CD4-positive, alpha-beta T cell (primary cell): ENCODE measurements at places on chromosomes 6 and 20.

- DNase-seq: no peak
Measured at GRCh38 chr6:105882121-105882803, 203.9 kb upstream of the PRDM1 start.

GRCh38 chr6:157443066-157443800 lies 62.2 kb downstream of the ZDHHC14 start:
- no peak for DNase-seq

- no peak for DNase-seq
Measured at GRCh38 chr6:80528115-80528514, 421.6 kb downstream of the BCKDHB start.

DNA sequence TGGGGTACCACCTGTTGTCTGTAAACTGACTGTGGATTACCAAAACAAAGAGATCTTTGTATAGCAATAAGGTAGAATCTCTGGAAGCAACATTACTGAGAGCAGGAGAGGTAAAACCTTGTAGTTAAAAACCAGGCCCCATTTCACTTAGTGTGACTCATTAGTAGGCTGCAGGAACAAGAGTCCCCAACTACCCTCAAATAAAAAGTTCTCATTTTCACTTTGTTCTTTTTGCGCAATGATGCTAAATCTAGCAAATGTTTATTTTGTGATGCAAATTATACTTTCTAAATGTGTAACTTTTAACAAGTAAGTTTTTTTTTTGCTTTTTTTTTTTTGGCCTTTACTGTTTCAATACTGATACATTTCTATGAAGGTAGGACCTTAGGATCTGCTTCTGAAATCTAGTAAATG lies 67.1 kb downstream of the ESF1 start:
- no peak for DNase-seq

GRCh38 chr6:56152611-56153010 lies 94.8 kb downstream of the COL21A1 start:
- no peak for DNase-seq

- no peak for DNase-seq
Measured at GRCh38 chr6:132715204-132715603, 1.3 kb upstream of the VNN1 start.

DNA sequence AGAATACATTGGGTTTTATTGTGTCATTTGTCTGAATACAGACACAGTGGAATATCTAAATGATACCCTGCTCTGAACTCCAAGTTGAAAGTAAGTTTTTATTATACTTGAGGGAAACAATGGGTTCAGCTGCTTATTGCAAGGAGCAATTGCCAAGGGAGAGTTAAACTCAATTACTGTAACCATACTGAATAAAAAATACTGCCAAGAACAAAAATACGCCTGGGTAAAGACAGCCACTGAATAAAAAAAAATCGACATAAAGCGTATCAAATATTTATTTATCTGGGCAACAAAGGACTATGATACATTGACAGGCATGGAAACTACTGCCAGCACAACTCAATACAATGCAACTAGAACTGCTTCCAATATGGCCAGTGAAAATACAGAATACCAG lies 18.1 kb downstream of the TFAP2A start:
- no peak for DNase-seq

DNA sequence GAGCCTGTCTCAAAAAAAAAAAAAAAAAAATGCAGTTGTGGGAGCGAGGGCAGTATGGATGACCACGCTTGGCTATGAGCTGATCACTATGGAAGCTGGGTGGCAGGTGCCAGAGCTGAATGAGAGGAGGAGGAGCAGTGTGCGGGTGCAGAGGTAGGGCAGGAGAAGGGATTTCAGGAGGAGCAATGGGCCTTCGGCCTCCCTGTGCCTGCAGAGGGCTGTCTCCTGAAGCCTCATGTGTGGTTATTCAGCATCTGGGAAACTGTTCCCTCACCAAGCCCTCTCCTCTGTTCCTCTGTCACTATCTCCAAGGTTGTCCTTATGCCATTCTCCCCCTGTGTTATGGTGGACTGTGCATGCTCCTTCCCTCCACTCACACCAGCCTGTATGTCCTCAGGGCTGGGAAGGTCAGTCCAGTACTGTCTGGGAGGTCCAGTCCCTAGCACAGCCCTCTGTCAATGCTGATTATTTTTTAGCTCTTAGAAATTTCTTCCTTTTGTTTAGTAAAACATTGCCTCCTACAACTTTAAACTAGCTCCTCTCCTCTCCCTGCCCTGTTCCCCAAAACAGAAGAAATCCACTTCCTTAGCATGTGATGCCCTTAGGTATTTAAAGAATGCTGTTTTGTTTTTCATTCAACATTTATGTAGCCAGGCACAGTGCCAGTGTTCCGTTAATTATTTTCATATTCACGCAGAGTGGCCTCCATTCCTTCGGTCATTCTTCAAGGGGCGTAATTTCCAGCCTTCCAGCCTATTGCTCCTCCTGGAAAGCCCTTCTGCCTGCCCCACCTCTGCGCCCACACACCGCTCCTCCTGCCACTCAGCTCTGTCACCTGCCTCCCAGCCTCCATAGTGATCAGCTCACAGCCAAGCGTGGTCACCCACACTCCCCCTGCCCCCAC lies 48.9 kb downstream of the CNBD2 start:
- no peak for DNase-seq

GRCh38 chr6:55175078-55176049 lies 1.0 kb downstream of the HCRTR2 start:
- no peak for DNase-seq

DNA sequence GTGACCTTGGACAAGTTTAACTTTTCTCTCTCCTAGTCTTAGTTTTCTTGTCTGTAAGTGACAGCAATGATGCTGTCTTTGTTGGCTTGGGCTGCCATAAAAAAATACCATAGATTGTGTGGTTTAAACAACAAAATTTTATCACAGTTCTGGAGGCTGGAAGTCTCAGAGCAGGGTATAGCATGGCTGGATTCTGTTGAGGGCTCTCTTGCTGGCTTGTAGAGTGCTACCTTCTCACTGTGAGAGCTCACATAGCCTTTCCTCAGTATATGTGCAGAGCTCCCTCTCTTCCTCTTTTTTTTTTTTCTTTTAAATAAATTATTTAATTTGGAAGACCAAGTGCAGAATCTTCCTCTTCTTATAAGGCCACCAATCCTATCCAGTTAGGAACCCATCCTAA lies 26.3 kb downstream of the HFE start:
- DNase-seq: no peak

DNA sequence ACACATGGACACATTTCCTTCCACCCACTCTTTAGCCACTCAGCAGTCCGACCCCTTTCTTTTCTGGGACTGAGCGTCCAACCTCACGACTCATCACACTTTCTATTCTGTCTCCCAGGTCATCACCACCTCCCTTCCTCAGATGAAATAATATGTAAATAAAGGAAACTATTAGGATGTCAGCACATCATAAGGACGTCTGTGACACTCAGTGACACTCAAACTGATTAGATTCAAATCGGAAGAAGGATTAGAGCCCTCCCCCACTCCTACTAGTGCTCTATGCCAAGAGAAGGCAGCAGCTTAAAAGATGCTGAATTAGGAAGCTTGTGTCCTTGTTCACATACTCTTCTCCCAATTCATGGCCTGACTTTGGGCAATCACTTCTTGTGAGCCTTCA lies 113.6 kb downstream of the TNFRSF21 start:
- DNase-seq: no peak

DNA sequence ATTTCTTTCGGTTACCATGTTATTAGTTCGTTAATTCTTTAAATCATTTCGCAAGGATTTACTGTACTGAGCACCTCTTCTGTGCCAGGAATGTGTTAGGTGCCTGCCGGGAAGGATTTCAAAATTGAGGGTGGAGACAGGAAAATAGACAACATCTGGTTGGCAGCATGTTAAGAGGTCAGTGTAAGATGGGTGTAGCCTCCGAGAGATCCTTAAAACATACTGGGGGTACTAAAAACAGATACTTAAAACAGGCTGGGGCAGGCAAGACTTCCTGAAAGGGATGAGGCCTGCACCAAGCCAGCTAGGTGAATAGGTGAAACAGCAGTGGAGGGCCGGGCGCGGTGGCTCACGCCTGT lies 178.0 kb upstream of the SGK1 start:
- no peak for DNase-seq

DNA sequence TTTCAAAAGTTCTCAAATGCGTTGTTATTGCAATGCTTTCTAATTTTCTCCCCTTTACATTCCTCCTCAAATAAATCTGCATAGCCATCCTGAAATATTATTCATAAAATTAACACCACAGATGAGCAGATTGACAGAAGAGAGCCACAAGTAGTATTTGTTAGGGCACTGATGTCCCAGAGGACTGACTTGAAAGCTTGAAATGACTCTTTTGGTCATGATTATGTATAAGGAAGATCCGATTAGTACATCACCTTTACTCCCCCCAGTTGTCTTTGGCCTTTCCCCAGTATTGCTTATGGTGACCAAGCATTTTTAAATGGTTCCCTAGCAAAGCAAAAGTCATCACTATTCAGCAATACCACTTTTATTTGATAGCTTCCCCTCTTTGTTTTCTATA lies 187.6 kb downstream of the ADAT2 start:
- no peak for DNase-seq

DNA sequence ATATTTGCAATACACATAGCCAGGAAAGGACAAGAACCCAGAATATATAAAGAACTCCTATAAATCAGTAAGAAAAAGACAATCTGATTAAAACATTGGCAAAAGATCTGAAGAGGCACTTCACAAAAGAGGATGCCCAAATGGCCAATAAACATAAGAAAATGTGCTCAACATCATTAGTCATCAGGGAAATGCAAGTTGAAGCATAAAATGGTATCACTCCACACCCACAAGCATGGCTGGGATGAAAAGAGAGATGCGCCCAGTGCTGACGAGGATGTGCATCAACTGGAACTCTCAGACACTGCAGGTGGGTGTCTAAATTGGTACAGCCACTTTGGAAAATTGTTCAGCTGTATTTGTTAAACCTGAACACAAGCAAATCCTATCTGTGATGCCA lies 42.4 kb upstream of the MLN start:
- no peak for DNase-seq

GRCh38 chr20:19074356-19074755 lies 138.1 kb upstream of the SLC24A3 start:
- DNase-seq: no peak

GRCh38 chr6:112764377-112764776 lies 417.2 kb downstream of the RFPL4B start:
- DNase-seq: no peak

GRCh38 chr20:42360621-42361020 lies 742.4 kb upstream of the CHD6 start:
- DNase-seq: no peak
